AG04450 (cell line): ENCODE measurements at places on chromosomes 16 and 17.

DNA sequence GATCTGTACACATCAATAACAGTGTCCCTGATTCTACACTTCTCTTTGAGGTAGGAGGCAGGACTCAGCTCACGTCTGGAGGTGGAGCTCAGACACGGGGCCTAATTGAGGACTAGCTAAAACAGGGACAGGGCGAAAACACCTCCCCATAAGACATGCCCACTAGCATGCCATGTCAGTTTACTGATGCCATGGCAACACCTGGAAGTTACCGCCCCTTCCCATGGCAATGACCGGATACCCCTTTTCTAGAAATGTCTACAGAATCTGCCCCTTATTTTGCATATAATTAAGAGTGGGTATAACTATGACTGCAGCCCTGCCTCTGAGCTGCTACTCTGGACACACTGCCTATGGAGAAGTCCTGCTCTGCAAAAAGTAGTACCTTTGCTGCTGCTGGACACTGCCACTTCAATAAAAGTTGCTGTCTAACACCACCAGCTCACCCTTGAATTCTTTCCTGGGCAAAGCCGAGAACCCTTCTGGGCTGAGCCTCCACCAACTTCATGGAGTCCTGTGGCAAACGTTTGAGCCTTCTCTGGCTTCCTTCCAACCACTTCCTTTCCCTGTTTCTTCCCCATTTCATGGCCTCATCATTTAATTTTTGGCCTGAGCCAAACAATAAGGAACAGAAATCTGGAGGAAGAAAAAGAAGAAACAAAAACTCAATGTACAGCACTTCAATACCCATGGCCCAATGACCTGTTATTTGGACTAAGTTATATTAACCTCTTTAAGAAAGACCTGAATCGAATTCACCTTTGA is 21.0 kb downstream of the PHB1 start:
- DNase-seq: no peak

DNA sequence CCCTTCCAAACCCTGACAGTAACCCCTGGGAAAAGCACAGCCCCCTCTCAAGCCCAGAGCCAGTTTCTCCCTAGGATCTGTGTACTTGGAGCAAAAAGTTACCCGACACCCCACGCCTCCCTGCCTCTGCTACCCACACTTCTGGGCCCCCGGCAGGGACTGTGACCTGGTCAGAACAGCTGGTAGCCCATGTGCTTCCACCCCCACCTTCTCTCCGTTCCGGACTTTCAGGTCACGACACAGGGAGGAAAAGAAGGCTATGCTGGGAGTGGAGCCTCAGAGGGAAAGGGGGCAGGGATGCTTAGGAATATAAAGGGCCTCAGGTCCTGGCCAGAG is 6.4 kb downstream of the PPY start:
- DNase-seq: no peak

DNA sequence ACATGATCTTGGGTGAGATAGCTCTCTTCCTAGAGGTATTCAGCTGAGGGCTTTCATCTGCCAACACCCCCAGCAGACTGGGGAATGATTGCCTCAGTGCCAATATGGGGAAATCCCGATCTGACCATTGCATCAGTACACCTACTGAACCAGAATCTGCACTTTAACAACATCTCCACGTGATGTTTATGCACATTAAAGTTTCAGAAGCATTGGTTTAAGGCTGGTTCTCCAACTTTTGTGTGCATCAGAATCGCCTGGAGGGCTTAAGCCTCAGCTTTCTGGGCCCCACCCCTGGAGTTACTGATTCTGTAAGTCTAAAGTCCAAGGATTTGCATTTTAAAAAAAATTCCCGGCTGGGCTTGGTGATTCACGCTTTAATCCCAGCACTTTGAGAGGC is 123.6 kb upstream of the MED13 start:
- DNase-seq: no peak

DNA sequence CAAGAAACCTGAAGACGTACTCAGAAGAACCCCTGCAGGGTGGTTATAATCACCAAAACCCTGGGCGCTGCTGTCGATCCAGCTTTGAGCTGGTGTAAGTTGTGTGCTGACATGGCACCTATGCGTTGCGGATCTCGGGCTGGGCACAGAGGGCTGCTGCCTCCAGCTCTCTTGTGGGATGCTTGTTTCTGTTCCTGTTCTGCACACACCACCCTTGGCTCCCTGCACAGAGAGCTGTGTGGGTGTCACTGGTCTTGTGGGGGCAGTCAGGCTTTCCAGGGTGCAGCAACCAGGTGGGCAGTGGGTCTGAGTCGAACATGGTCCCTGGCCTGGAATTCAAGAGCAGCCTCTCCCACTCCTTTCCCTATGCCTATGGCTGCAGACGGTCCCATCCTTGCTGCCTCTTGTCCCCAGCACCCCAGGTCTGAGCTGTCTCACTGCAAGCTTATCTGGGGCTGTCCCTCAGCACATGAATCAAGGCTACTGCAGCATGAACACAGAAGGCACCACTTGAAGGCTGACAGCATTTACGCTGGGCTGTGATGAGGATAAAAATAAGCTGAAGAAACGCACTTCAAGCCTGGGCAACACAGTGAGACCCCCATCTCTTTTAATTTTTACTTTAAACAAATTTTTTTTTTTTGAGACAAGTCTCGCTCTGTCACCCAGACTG is 20.1 kb downstream of the ZNF276 start:
- DNase-seq: no peak

DNA sequence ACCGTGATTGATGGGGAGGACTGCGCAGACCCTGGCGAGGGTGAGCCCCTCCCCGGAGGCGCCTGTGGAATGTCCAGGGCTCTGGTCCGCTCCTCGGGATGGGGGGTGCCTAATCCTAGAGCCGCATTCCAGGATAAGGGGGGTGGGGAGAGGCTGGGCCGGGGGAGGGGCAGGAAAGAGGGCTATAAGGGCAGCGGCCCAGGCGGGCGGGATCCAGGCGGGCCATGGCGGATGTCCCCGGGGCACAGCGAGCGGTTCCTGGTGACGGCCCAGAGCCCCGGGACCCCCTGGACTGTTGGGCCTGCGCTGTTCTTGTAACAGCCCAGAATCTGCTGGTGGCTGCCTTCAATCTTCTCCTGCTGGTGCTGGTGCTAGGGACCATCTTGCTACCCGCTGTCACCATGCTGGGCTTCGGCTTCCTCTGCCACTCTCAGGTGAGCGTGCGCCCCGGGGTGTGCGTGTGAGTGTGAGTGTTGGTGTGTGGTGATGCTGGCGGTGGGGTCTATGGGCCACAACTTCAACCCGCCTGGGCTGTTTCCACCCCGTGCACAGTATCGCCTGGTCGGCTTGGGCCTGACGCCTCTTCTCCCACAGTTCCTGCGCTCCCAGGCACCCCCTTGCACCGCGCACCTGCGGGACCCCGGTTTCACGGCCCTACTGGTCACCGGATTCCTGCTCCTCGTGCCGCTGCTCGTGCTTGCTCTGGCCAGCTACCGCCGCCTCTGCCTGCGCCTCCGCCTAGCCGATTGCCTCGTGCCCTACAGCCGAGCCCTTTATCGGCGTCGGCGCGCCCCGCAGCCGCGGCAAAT is at the start of gene TMEM88:
Gene TMEM88, plus strand, starts transcription at position 216 of the 809 bp plus-strand sequence. Its CDS starts 9 bp downstream, at position 225.
- DNase-seq: no peak
